Stimulated activated CD4-positive, alpha-beta T cell treated with anti-CD3 and anti-CD28 coated beads, Interleukin-1b, Interleukin-23, amount 100 ng/mL, for 4 hours (primary cell): ENCODE measurements at places on chromosomes 3 and 15.

DNA sequence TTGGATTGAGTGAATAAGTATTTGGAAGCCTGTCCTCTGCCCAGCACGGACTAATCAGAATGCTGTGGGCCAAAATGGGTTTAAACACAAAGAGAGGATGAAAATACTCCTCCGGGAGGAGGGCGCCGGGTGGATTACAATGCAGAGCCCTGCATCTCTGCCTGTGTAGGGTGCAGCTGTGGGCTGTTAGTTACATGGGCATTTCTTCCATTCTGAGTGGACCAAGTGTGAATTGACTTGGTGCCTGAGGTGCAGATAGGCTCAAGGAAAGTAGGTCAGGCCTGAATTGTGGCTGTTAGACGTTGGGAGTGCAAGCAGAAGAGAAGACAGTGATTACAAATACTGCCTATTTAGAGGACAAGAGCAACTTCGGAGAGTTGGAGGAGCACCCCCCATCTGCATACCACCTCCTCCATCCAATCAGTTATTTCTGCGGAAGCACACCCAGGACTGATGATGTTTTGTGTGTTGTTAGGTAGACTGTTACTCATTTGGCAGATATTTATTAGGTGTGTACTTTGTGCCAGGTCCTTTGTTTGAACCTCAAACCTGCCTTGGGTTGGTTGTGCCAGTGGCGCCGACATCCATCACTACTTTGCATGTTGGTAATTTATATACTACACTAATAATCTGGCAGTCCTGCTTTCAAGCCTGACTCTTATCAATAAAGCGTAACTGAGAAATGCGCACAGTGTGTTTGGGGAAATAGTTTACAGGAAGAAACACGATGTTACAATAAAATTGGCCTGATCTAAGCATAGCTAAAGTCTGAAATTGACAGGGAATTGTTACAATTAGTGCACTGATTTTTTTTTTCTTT lies 33.0 kb downstream of the PTPRG start:
- DNase-seq: no peak

DNA sequence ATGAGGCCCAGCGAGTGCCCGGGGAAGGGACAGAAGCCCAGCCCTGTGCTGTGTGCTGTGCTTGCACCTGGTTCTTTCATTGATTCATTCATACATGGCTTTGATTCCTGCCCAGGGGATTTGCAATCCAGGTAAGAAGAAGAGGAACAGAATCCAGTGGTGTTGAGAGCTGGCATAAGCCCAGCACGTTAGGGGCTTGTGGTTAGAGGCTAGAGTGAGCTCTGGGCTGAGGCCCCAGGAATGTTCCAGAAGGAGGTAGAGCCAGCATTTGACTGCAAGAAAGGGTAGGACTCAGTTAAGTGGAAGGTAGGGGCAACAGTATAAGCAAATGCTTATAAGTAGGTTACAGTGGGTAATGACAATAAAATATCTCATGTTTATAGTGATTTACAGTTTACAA lies 2.3 kb downstream of the VWA5B2 start:
- no peak for DNase-seq

- no peak for DNase-seq
Measured at GRCh38 chr3:66396161-66396760, 104.6 kb downstream of the LRIG1 start.

DNA sequence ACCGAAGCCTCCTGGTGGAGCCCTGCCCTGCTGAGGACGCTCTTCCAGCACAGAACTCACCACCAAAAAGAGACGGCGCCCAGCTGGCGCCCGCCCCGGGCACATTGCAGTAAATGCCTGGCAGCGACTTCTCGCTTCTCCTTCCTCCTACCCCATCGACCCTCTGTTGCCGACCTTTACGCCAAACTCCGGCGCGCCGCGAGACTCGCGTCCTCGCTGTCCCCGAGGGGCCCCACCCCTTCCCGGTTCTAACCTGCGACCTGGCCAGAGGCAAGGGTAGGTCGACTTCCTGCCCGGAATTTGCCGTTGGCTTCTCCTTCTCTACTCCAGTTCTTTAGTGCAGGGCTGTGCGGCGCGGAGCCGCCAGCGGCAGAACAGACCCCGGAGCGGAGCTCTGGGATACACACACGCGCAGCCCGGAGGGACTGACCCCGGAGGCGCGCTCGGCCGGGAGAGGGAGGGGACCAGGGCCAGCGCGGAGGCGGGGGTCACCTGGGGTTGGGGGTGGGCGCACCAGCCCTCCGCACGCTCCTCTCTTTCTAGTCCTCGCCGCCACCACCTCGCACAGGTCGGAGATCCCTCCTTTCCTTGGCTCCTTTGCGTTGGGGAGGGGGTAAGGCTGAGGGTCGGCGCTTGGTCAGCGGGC lies 226.6 kb upstream of the AZI2 start:
- no peak for DNase-seq

- DNase-seq: peak; percentile 27
Measured at GRCh38 chr3:13420045-13420830, at the start of gene NUP210. NUP210 (minus strand) TSS chr3:13420322; CDS start chr3:13420226, 96 bp downstream.

GRCh38 chr3:115325539-115325938 lies 178.5 kb upstream of the ZBTB20 start:
- no peak for DNase-seq

DNA sequence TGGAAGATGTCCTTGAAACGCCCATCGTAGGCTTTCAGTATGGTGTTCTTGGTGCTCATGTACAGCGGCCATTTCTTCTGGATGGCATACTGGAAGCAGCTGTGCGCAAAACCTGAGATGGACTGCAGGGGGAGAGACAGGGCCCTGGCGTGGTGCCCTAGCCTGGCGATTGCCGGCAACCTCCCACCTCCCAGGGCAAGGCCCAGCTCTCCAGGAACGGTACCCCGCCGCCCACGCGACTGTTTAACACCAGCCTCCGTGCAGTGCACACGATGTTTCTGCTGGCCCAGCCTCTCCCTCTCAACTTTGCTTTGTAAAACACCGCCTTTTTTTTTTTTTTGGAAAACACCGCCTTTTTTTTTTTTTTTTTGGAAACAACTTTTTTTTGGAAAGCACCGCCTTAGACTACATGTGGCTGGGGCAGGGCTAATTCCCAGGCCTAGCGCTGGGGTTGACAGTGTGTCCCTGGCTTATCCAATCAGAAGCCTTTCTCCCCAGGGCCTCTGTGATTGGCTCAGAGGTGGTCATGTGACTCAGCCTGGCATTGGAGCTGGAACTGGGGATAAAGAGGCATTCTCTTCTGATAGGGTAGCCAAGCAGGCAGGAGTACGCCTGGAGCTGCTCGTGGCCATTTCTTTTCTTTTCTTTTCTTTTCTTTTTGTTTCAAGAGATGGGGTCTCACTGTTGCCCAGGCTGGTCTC lies 14.7 kb downstream of the IDH2 start:
- no peak for DNase-seq

DNA sequence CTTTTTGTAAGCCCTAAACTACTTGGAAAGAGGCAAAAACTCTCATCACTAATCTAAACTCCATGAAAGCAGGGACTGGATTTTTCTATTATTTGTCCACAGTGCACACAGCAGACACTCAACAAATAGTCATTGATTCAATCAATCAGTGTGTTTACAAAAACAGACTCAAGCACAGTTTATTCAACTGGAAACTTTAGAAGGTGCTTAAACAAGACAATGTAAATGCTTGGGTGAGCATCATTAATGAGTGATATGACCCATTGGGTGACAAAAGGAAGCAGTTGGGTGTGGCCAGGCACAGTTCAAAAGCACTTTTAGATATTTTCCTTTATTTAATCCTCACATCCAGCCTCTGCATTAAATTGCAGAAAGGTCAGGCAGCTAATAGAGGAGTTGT lies 32.0 kb upstream of the PPP4R2 start:
- no peak for DNase-seq

DNA sequence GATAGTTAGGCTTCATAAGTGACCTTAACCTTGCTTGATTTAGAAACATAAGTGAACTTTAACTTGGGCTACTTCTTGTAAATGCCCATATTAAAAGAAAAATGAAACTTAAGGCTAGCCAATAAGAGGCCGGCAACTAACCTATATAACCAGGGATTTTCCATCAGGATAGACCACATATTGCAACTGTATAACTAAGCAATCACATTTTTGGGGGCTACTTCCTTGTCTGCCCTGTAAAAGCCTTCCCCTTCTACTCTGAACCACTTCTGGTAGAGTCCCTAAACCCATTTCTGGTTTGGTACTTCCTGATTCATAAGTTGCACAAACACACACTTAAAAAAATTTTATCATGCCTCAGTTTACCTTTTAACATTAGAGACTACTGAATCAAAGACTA lies 150.9 kb upstream of the UBE2E2 start:
- DNase-seq: no peak

- DNase-seq: no peak
Measured at GRCh38 chr3:13078163-13078905, 5.1 kb upstream of the IQSEC1 start.

DNA sequence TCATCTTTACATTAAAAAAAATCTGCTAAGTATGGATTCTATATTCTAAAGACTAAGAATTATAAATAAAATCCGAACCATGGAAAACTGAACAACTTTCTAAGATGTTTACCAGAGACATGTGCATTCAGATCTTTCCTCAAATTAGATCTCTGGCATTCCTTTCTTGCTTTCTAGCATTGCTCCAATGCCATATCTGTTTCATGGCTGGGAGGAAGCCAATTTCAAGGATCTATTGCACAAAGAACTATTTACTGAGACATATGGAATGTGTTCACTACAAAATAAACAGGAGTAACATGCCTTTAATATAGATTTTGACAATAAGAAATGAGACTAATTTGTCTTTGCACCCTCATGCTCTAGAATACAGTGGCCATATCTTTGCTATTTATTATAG lies 45.1 kb upstream of the NANOGP8 start:
- DNase-seq: no peak

- DNase-seq: no peak
Measured at GRCh38 chr15:34621675-34622074, 38.2 kb upstream of the GOLGA8B start.

- DNase-seq: no peak
Measured at GRCh38 chr3:134336587-134336986, 37.7 kb downstream of the AMOTL2 start.

DNA sequence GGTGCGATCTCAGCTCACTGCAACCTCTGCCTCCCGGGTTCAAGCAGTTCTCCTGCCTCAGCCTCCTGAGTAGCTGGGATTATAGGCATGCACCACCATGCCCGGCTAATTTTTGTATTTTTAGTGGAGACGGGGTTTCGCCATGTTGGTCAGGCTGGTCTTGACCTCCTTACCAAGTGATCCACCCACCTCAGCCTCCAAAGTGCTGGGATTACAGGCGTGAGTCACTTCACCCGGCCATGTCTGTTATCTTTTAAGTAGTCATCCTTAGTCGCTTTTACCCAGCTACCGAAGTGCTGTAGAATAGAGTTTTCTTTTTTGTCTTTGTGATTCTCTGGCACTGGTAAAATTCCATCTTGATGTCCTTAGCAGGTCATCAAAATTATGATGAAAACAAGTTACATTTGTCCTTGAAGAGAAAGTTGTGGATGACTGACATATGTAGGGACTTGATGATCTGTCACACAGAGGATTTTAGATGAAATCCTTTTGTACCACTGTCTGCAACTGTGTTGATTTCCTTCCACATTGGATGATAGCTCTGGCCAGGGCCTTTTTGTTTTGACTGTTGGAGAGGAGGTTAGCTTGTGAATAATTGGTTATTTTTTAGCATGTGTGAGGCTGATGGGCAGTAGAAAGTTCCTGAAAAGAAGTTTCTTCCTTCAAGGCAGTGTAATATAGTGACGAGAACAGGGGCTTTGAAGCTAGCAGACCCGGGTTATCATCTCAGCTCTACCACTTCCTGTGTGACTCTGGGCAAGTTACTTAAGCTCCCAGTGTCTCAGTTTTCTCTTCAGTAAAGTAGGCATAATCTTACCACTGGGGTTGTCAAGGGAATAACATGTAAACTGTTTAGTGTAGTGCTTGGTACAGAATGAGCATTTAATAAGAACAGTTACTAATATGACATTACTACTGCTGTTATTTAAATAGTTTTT lies 18.8 kb downstream of the ATG7 start:
- no peak for DNase-seq

GRCh38 chr15:88917760-88918159 lies 4.6 kb upstream of the MFGE8 start:
- no peak for DNase-seq
